ENCODE measurements at places on chromosomes 7 and 10.

DNA sequence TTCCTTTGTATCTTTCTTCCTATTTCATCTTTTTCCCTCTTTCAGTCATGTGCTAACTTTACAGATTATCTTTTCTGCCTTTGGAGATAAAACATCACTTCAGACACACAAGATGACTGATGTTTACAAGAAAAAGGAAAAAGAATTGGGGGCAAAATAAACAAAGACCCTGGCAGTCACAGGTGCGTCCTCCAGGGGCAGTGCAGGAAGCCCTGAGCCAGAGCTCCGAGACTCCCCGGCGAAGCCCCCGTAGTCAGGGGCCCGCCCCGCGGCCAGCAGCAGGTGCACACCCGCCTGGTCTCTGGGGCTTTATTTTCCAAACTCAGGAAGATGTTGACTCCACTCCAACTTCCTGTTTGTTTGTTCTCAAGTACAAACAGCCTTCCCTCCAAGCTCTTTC is 10.2 kb downstream of the STK32C start:
- DNase-seq, result no peak

DNA sequence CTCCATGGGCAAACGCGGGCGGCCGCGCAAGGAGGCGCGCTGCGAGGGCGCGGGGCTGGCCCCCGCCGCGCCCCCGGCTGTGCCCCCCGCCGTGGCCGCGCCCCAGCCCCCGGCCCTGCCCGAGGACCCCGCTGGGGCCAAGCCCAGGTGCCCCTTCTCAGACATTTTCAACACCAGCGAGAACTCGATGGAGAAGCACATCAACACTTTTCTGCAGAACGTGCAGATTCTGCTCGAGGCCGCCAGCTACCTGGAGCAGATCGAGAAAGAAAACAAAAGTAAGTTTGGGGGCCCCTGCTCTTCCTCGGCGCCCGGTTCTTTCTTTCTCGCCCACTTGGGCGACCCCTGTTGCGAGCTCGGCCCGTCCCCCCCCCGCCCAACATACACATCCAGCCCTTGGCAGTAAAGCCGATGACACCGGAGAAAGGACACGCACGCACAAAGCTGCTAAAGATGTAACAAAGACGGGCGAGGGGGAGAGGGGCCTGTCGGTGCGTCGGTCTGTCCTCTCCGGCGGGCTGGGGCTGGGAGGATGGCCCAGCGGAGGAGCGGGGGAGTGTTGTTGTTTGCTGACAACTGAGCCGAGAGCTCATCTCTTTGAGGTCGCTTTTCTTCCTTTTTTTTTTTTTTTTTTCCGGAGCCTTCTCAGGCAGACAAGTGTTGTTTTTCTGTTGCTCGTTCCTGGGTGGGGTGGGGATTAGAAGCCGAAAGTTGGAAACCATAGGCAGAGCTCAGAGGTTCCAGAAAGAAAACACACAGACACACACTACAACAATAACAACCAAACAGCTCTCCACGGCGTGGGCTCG is 604 bp downstream of the MXI1 start:
- no peak for DNase-seq

DNA sequence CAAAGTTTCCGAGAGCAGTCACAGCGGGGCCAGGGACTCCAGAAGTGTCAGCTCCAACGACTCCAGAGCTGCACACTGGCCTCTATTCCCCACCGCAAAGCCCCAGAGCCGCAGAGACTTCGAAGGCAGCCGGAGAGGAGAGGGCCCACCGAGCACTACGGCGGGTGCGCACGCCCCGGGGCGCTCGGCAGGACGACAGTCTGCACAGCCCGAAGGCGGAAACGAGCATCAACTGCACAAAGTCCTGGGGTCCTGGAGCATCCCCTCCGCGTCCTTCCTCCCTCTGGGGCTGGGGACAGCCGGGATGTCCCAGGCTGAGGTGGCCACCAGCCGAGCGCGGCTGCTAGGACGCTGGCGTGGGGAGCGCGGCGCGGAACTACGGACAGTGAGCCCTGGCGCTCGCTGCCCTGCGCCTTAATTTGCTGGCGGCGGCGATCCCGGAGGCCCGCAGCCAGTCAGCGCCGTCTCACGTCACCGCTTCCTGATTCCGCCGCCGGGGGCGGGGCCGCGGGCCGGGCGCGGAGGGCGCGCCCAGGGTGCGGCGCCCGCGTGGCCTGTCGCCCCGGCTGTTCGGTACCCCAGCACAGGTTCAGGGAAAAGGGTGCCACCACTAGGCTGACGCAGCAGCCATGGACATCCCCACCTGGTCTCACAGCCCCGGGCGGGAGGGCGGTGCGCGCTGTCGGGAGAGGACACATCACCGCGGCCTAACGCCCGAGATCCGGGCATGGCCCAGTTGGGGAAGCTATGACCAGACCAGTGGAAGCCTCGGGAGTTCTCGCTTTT is at the start of gene TBX20:
TSS of gene TBX20 (minus strand) at position 391 of the 786 bp plus-strand sequence. CDS start 480 bp downstream, outside the sequence.
- no peak for DNase-seq

DNA sequence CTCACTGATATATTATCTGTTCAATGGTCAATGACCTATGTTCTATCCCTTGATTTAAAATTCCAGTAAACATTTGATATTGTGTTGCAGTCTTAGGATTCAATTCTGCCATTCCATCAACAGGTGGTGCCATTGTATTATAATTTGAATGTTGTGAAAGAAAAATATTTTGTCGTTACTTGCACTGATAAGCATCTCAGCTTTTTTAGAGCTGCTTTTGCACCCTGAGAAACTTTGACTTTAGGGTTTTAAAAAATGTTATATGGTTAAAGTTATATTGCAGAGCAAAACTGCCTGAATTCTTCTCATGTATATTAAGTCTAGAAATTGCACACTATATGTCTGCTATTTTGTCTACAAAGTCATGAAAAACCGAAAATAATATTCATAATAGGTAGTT is 18.8 kb upstream of the MINDY3 start:
- no peak for DNase-seq

DNA sequence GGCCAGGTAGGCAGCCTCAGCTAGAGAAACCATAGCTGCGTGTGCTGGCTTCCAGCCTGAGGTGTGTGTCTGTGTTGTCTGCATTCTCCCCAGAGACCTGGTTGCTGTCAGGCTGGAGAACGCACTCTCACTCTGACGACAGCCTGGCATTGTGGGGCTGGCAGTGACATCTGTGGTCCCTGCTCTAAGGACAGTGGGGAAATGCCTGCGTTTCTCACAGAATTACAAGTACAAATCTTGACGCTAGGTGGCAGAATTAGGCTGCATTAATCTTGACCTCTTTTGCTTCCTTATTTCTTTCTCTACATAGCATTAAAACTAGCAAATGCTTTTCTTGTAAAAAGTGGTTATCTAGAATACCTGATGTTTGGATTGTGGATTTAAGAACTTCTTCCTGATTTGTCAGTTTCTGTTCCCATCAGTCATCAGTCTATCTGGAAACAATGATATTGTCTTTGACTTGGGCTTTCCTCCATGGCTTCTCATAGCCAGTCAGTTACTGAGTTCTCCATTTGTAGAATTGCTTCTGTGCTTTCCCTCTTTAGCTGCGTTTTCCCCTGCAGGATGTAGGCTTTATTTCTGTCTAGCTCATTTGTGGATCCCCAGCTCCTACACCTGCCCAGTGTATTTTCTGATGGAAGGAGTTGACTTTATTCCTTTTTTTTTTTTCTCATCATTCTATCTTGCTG is 86.0 kb downstream of the FANK1 start:
- DNase-seq, result peak; percentile 30

- no peak for DNase-seq
Measured at GRCh38 chr10:810351-810846, 120.9 kb upstream of the DIP2C start.

DNA sequence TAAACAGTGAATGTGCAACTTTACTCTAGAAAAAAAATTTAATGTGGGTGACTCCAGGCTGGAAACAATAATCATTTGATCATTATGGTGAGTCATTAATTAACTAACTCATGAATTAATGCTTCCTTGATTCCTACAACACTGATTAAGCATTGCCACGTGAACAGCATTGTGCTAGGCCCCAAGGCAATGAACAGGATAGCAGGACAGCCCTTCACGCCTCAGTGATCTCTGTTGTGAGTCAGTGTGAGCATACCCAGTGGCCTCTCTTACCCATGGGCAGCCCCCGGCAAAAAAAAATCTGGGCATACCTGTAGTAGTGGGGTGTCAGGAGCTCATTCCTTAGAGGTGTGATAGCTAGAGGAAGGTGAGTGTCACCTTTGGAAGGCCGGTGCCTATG is 76.0 kb downstream of the DENND2A start:
- DNase-seq, result no peak

- no peak for DNase-seq
Measured at GRCh38 chr10:84548869-84549268, 220.5 kb downstream of the CCSER2 start.

DNA sequence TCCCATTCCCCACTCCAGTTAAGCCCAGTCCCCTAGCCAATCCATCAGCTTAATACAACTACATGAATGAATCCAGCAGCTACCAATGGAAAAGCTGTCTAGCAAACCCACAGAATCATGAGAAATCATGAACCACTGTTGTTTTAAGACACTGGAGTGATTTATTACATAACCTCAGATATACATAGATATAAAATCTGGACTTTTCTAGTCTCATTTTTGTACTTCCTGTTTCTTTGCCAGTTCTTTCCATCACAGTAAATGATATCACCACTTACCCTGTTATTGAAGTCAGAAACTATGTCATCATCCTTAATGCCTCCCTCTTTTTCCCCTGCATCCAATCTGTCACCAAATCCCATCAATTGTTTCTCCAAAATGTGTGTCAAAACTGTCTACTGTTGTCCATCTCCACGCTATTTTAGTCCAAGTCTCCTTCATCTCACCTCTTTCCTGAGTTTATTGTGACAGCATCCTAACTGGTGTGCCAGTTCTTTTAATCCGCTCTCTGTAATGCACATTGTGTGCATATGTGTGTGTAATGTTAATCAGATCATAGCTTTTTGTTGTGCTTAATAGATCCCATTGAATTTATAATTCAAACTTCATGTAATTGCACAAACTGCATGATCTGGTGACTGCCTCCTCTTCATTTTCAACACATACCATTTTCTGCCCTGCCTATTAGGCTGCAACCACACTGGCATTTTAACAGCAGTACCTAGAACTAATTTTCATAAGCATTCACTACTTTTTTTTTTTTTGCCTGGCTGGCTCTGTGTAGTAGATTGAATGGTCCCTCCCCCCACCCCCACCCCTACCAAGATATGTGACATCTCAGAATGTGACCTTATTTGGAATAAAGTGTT is 56.0 kb downstream of the MKLN1 start:
- no peak for DNase-seq

DNA sequence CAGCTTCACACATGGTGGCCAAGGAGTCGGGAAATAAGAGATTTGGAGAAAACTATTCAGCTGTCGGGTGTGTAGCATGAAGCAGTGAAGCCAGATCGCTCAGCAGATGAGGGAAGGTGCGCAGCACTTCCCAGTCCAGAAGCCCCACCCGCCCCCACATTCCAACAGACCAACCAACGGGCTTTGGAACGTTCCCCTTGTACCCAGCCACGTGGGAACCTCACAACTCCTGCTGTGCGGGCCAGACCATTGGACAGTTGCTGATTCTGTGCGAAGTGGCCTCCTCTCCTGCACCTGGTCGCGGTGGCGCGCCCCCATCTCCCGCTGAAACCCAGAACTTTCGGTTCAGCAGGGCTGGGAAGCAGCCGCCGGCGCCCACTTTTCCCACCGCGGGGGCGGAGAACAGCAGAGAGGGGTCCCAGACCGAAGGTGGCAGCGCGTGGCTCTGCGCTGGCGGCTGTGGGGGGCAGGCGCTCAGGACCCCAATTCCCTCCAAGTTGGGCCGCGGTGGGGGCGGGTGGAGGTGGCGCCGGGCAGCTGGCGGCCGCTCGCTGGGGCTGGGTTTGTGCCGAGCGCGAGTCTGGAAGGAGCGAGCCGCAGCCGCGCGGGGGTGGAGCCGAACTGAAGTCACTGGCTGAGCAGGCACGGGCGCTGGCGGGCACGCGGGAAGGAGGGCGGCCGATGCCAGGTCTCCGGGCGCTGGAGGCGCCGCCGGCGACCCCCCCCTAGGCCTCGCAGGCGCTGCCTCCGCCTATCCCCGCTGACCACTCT is 1301.5 kb upstream of the SORCS1 start:
- peak; percentile 9 for DNase-seq

GRCh38 chr10:42519761-42520460 is 118.5 kb downstream of the ZNF33B start:
- no peak for DNase-seq

GRCh38 chr7:98315318-98315993 is 34.0 kb downstream of the BRI3 start:
- no peak for DNase-seq

- DNase-seq, result no peak
Measured at GRCh38 chr10:101771380-101771779, 4.5 kb downstream of the FGF8 start.

DNA sequence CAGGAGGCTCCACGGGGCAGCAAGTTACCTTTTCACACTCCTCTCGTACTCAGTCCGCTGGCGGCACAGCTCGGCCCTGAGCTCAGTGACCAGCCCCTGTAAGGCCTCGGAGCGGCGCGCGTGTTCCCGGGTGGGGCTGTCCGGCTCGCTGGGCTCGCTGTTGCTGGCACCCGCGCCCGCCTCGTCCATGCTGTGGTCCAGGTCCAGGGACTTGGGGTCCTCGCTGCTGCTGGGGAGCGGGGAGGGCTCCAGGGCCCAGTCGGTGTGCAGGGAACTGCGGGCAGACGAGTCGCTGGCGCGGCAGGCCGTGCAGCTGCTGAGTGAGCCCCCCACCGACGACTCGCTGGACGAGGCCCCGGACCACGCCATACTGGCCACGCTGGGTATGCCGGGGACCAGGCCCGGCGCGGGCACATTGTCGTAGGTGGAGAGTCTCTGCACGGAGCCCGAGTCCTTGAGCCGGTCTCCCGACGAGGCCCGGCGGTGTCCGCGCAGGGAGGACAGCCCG is 143.8 kb downstream of the MAPK8 start:
- no peak for DNase-seq

GRCh38 chr7:141102436-141102835 is 28.6 kb downstream of the TMEM178B start:
- no peak for DNase-seq

DNA sequence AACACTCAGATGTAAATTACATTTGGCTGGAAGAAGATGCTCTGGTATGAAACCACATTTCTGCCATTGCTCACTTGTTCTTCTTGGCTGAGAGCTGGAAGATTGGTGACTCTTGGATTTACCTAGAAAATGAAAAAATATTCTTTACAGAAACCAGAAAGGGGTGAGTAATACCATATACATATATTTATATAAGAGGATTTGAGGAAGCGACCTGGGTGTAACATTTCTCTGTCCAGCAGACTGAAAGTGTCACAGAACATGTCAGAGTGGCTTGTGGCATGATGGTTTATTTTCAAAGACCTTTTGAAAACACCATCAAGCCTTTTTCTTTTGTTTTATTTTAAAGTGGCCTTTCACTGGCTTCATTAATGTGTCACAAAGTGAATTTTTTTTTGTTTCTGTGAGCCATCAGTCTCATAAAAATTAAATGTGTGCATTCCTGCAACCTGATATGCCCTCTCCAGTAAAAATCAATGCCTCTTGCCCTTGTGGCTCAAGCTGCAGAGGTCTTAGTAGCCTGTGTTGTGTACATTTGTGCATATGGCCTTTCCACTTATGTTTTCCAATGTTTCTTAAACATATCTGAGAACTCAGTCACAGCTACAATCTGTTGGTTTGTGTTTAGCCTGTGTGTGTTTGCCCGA is 23.5 kb downstream of the CREB5 start:
- no peak for DNase-seq
